ENCODE measurements at places on chromosomes 3 and 15.

GRCh38 chr3:129056451-129057173 is 4.0 kb upstream of the GP9 start:
- DNase-seq: no peak

- DNase-seq: no peak
These were observed 10.4 kb upstream of the ZFYVE19 start for GRCh38 chr15:40796512-40796911.

- DNase-seq: no peak
These were observed 5.1 kb downstream of the RASA2 start for GRCh38 chr3:141491929-141492328.

GRCh38 chr3:167575000-167575600 is 78.6 kb downstream of the WDR49 start:
- no peak for DNase-seq

- DNase-seq: no peak
These were observed 118.3 kb upstream of the TUSC7 start for GRCh38 chr3:116591236-116591635.

GRCh38 chr15:98804057-98804380 is 155.7 kb downstream of the IGF1R start:
- no peak for DNase-seq

- no peak for DNase-seq
These were observed 200.7 kb upstream of the NSMCE3 start for GRCh38 chr15:29470311-29470710.

- DNase-seq: no peak
These were observed 16.2 kb upstream of the SLC6A6 start for GRCh38 chr3:14386254-14386653.

DNA sequence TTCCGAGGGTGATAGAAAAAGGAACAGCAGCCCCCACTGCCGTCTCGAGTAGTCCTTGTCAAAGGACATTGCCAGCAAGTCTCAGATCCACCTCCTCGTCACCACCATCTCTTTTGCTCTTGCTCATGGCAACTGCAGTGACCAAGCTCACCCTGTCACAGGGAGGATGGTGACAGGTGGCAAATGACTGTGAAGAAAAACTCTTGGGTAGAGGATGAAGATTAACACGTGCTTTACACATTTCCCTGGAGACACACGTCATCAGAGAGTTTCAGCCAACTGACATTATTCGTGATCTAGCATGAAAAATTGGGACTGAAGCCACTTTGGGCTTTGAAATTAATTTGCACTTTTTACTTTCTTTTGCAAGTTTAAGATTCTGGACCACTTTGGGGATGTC is 174.3 kb downstream of the EBLN2 start:
- no peak for DNase-seq

GRCh38 chr3:11600501-11601282 is 43.0 kb downstream of the VGLL4 start:
- DNase-seq: no peak

- DNase-seq: no peak
These were observed 11.8 kb downstream of the AAGAB start for GRCh38 chr15:67242708-67243111.

DNA sequence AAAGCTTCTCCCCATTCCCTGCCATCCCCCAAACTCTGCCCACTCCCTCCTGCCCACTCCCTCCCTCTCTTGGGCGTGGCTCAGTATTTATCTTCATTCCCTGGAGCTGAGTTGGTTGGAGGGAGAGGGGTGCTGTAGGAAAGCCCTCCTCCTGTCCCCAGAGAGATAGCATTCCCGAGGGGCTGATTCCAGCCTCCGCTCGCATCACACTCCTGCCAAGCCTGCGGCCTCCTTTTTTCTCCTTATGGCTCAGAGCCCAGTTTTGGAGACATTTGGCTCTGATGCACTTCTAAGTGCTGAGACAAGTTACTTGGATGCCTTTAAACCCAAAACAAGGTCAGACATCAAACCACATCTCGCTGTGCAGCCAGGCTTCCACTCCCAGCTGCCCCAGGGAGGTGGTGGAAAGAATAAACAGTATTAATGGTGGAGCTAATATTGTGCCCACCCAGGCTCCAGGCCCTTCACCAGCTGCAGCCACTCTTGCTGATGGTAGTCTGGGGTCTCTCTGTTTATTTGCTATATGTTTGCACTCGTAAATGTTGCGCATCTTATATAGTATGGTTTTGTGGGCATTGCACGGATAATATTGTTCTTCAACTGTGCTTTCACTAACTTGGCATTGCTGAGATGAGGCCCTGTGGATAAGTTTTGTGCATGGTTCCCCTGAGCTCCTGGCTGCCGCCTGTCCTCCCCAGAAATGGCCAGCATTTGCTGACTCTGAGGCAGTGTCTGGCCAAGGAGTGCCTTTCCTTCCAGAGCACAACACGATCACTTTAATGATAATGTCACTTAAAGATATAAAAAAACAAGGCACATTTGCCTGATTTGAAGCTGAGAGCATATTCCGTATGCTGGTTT is 157.2 kb downstream of the LRRC28 start:
- no peak for DNase-seq

GRCh38 chr3:155392138-155392537 is 98.7 kb upstream of the STRIT1 start:
- DNase-seq: no peak

DNA sequence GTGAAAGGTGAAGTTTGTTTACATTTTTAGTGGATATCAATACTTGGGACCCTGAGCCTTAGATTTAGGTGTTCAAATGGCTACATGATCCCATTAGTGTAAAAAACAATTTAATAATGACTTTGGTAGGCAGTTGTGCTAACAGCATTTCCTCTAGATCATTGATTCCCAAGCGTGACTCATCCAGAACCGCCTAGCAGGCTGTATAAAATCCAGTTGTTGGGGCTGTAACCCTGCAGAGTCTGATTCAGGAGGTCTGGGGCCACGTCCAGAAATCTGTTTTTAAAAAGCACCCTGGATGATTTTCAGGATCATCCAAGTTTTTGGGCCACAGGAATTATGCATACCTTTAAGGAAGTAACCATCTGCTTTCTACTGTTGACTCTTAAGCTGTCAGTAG is 156.4 kb downstream of the TP63 start:
- DNase-seq: no peak

DNA sequence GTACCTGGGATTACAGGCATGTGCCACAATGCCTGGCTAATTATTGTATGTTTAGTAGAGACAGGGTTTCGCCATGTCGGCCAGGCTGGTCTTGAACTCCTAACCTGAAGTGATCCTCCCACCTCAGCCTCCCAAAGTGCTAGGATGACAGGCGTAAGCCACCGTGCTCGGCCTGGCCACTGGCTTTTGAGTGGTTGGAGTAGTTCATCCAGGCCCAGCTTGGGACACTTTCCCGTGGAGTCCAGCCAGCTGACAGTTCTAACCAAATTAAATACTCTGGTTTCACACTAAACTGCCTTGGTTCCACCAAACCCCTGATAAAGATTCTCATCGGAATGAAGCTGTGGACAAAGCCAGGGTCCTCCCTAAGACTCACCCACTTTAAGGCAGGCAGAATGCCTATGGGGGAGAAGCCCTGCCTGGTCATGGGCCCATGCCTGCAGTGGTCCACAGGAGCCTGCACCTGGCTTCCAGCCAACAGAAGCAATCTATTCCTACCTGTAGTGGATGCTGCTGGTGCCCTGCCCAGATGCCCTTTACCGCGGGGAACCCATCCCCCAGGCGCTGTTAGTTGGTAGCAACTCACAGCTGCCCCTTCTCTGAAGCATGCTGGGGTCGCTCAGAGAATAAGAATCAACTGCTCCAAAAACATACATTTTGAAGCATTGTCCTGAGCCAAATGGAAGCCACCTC is 5.2 kb upstream of the SLC28A1 start:
- DNase-seq: no peak

DNA sequence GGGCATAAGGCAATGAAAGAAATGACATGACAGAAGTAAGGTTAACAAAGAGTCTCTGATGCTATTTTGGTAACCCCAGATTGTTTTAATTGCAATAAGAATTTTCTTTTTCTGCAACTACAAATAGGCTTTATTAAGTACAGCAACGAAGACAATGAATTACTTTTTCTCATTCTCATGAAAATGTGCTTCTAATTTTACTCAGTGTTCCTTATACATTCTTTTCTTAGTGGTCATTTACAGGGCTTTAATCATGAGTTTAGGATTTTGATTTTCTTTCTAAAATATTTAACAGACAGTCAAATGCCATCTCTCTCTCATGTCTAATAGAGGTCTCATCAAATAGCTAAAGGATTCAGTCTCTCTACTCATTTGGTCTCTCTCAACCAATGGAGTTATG is 452.1 kb downstream of the RAP2B start:
- DNase-seq: no peak

- DNase-seq: no peak
These were observed 321.8 kb downstream of the FEZF2 start for GRCh38 chr3:62051506-62051905.

- no peak for DNase-seq
These were observed 34.7 kb downstream of the HMCES start for GRCh38 chr3:129313415-129313664.

DNA sequence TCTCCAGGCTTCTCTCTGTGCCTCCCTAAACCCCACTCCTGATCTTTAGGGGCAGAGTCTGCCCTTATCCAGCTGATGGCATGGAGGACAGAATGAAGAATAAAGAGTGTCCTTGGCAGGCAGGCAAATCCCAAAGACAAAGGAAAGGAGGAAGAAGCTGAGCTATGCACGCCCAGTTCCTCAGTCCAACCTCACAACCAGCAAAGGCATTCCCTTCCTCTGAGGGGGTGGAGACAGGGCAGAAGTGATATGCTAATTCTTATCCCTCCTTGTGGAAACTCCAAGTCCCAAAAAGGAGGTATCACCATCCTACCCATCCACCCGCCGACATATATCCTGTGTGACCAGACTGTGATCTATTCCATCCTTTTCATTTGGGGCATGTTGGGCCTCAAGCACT is 10.5 kb upstream of the CCDC54 start:
- no peak for DNase-seq

GRCh38 chr15:43508991-43509659 is 8.3 kb upstream of the MAP1A start:
- no peak for DNase-seq

DNA sequence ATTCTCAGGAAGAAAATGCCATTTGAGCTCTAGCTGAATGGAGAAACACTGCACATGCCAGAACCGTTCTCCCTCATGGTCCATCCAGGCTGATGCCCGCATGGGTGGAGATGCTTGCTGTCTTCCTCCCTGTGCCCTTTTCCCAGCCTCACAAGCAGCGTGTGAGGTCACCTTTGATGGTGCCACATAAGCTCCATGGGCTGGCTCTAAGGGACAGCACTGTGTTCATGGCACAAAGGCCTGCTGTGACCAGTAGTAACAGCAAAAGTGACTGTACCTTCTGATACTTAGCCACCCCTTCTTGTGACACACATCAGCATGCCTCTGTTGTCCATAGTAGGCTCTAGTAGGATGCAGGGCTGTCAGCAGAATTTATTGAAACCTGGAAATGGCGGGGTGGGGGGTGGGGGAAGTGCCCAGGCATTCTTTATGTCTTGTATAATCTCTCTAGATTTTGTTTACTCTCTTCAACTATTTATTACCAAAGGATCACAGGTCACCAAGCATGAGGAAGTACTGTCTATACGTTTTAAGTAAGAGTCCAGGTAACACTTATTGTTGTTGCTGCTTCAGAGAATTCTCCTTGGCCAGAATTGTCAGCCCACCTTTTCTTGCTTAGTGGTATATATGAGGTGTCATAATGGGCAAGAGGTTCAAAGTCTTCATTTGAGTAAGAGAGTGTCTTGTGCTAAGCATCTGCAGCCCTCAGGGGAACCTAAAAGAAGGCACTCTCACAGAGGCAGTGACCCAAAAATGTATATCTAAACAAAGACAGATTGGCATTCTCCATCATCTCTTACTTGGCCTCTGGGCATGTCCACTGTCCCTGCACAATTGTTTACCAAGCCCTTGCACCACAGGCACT is 56.5 kb downstream of the RAB7A start:
- no peak for DNase-seq

DNA sequence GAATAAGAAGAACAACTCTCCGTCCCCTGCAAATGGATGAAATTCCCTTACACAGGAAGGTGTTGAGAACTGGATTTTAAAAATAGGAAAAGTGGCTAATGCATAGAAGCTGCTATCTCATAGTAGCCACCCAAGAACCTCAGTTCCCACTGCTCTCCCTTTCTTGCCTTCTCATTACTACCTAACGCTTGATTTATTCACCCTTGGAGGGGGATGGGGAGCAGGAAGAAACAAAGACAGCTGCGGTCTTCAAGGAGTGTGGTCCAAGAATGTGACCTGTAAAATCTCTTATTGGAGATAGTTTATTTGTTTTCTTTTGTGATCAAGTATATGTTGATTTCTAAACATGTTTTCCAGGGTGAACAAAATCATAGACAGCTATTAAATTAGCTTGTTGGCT is 274.1 kb upstream of the CTNNB1 start:
- no peak for DNase-seq

DNA sequence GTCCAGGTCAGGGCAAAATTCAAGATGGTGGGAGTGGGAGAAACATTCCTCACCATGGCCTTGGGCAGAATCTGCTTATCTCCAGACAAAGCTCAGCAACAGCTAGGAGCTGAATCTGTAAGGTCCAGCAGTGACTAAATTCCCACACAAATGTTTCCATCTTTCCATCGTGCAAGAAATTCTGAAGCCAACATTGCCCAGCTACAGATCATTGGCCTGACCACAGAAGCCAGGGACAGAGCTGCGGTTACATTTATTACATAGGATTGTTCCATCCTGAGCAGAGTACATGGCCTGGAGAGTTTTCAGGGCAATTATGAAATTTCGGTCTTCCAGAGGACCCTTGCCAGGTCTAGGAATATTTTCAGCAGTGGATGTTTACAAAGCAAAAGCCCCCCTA is 100.3 kb downstream of the LIPC start:
- no peak for DNase-seq

DNA sequence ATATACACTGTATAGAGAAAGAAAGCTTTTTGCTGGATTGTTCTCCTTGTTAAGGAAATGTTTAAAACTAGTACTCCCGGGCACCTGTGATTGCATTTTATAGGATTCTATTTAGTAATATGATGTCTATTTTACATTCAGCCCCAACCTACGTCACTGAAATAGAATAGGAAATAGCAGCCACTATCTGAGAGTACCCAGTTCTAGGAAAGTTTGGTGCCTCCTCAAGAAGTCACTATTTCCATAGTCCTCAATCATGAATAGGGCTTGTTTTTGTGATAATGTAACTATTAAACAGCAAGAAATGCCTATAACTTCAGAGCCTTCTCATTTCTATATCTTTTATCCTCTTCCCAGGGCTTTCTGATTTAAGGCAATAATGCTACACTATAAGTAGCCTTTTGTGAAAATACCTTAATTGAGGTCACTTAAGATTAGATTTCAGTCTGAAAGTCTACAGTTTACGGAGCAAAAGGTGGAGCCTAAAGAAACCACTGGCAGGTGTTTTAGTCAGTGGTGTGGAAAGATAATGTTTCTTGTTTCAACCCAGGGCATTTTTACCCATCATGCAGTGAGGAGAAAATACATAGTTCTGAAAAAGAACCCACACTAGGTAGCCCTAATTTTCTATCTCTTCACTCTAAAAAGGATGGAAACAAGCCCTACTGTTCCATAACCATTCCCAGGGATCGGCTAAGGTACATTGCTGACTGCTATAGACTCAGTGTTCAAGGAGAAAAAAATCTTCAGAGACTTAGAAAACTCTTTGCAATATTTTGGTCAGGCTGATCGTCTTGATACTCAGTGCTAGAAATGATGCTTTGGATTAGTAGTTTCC is 38.7 kb downstream of the TIGIT start:
- no peak for DNase-seq

- DNase-seq: no peak
These were observed 77.9 kb downstream of the SPSB4 start for GRCh38 chr3:141129049-141129448.
